SW 1271 (cell line): ENCODE measurements at places on chromosomes 1 and 21.

DNA sequence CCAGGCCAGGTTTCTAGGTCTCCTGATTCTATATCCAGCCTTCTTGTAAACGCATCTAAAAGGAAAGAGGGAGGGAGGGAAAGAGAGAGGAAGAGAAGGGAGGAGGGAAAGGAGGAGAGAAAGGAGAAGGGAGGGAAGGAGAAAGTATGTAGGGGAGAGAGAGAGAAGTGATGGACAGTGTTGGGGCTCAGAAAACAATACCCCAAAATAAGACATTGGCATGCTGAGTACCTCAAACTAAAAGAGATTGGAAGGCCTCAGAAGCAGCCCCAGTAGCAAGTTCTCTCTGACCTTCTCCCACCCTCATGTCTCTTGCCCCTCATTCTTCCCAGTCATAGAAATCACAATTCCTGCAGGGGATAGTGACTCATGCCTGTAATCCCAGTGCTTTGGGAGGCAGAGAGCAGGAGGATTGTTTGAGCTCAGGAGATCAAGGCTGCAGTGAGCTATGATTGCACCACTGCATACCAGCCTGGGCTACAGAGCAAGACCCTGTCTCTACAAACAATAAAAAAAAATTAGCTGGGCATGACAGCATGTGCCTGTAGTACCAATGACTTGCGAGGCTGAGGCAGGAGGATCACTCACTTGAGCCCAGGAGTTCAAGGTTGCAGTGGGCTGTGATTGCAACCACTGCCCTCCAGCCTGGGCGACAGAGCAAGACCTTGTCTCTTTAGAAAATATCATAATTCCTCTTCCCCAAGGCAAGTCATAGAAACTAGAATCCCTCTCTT lies 51.2 kb downstream of the DNTTIP2 start:
- no peak for DNase-seq

DNA sequence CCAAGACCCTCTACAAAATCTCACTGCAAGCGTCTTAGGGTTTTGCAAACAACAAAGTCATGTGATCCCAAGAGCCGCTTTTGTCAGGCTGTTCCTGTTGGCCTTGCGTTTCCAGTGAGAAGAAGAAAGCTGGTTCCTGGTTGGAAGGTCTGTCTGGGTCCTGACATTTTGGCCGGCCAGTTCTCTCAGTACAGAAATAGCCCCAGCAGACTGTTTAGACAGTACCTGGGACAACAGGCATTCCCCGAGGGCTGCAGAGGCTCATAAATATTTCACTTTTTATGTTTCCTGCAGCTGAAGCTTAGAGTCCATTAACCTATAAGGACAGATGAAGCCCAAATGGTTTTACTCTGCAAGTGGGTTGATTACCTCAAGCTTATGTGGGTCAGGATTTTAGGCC lies 8.6 kb downstream of the GPR137B start:
- DNase-seq: no peak

DNA sequence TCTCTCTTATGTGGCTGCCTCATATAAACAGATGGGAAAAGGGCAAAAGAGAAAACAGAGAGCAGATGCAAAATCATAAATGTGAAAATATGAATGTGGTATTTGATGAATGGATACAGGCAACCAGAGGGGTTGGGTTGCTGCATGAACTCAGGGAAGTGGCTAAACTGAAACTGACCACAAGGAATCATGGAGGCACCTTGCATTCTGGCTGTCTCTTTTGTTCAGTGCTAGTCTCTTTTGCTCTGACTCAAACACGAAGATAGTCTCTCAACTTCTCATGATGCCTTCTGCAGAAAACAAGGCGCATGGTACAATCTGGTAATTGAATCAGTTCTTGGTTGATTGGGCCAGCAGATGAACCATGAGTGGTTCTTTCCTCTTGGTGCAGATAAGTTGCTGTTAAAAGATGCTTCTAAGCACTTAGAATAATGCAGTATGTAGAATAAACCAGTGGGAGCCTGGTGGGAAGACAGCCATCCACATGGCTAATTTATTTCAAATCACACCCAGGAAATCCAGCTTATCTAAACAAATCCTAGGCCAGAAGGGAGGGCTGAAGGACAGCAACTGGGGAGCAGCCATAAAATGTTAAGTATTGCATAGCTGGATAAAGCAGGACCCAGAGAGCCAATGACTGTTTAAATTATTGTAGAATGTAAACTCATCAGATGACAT lies 64.2 kb downstream of the HLX start:
- DNase-seq: no peak

DNA sequence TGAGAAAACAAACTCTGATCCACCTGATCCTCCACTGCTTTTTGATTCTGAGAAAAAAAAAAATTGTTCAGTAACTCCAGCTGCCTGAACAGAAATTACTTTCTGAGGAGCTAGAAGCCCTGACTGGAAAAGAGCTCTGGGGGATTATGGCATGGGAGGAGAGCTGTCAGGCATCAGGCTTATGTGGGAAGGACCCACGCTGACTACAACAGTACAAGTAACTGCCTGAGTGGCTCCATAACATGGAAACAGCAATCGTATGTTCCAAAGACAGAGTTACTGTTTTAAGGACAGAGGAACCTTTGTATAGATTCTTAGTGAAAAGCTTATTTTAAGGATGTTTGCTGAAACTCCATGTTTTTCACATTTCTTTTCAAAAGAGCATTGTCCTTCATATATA lies 1.2 kb upstream of the ANGPTL7 start:
- no peak for DNase-seq
